Epithelial cell of esophagus (primary cell): ENCODE measurements at places on chromosomes 12 and 14.

GRCh38 chr12:57092529-57092862 is 3.6 kb downstream of the NAB2 start:
- no peak for DNase-seq

- DNase-seq: peak; percentile 29
Observed at GRCh38 chr14:65403231-65403630, 9.3 kb upstream of the FUT8 start.

DNA sequence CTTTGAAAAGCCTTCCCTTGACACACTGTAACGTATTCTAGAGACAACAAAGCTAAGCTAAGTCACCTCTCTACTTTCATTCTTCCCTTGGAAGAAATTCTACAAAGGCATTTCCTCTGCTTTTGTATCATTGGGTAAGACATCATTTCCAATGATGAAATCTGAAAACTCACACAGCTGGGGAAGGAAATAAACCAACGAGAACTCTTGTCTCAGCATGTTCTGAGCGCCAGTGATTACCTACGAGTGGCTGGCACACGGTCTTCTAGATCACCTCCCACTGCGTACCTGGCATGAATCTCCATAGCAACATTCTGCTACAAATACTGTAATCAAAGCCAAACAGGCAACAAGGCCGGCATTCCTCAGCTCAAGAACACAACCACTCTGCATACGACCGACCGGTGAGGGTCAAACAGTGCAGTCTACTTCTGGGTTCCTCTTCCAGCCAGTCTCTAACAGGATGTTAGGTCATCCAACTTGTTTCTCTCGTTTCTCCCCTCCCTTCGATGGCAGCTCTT is 7.6 kb downstream of the VPS37B start:
- peak; percentile 100 for DNase-seq

- no peak for DNase-seq
Observed at GRCh38 chr12:105733579-105733978, 403.1 kb downstream of the C12orf75 start.

DNA sequence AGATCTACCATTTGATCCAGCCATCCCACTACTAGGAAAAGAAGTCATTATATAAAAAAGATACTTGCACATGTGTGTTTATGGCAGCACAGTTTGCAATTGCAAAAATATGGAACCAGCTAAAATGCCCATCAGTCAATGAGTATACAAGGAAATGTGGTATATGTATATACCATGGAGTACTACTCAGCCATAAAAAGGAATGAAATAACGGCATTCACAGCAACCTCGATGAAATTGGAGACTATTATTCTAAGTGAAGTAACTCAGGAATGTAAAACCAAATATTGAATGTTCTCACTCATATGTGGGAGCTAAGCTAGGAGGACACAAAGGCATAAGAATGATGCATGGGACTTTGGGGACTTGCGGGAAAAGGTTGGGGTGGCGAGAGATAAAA is 402.6 kb downstream of the RAD51B start:
- no peak for DNase-seq

DNA sequence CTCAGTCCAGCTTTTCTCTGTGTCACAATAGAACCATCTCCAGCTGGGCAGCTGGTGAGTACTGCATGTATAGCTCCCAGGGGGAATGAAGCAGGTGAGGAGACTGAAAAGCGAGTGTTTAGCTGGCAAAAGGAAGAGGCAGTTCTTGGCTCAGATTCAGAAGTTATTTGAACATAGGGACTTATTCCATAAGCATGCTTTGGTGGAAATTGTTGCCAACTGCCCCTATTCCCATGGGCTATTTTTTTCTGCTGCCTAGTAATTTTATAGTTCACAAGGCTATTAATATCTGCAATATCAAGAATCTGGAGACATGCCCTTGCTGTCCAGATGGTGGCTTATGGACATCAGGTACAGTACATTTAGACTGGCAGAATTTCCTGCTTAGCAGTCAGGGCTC is 1112.7 kb downstream of the LRFN5 start:
- DNase-seq: no peak

GRCh38 chr14:21734457-21735074 is 60.9 kb upstream of the OR4E1 start:
- peak; percentile 60 for DNase-seq

DNA sequence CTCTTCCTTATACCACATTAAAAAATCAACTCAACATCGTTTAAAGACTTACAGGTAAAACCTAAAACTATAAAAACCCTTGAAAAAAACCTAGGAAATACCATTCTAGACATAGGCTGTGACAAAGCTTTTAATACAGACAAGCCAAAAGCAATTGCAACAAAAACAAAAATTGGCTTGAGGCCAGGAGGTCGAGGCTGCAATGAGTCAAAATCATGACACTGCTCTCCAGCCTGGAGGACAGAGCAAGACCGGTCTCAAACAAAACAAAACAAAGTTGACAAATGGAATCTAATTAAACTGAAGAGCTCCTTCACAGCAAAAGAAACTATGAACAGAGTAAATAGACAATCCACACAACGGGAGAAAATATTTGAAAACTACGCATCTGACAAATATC is 1057.8 kb downstream of the FSCB start:
- peak; percentile 5 for DNase-seq

DNA sequence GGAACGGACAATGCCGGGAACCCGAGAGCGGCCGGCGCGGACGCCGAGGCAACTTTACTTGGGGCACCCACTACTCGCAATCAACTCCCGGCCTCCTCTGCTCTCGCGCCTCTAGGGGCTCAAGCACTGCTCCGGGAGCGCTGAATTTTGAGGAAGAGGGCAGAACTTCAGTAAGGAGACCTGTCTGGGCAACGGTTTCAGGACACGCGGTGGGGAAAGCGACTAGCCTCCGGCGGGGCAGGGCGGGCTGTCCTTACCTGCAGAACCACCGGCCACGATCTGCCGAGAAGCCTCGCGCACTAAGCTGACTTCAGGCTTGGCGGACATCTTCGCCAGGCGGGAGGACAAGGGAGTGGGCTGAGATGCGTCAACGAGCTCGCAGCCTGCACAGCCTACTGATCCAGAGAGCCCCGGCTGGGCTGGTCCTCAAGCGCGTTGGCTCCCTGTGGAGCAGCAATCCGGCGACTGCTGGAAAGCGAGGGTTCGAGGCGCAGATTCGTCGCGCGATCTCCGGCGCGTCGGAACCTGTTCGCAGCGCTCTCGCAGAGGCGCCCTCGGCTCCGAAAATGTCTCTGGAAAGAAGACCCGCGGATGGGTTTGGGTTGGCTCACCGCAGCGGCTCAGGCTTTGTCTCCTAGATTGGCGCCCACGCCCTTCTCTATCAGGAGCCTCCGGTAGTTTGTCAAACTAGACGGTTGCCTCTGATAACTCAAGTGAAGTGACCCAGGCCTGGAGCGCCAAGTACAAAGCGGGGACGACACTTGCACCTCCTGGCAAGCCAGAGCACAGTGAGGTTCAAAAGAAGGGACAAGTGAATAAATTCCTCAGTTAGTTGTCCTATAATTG is at the start of gene SLC25A21:
Gene SLC25A21, minus strand, starts transcription at position 583 of the 846 bp plus-strand sequence.
- peak; percentile 79 for DNase-seq

- no peak for DNase-seq
Observed at GRCh38 chr12:79482921-79483320, 207.8 kb downstream of the PAWR start.

- DNase-seq: peak; percentile 96
Observed at GRCh38 chr12:6937481-6938352, 5.9 kb upstream of the RNU7-1 start.

- no peak for DNase-seq
Observed at GRCh38 chr14:26323869-26324268, 274.0 kb downstream of the NOVA1 start.

- no peak for DNase-seq
Observed at GRCh38 chr12:111081600-111081999, 161.2 kb upstream of the MYL2 start.

DNA sequence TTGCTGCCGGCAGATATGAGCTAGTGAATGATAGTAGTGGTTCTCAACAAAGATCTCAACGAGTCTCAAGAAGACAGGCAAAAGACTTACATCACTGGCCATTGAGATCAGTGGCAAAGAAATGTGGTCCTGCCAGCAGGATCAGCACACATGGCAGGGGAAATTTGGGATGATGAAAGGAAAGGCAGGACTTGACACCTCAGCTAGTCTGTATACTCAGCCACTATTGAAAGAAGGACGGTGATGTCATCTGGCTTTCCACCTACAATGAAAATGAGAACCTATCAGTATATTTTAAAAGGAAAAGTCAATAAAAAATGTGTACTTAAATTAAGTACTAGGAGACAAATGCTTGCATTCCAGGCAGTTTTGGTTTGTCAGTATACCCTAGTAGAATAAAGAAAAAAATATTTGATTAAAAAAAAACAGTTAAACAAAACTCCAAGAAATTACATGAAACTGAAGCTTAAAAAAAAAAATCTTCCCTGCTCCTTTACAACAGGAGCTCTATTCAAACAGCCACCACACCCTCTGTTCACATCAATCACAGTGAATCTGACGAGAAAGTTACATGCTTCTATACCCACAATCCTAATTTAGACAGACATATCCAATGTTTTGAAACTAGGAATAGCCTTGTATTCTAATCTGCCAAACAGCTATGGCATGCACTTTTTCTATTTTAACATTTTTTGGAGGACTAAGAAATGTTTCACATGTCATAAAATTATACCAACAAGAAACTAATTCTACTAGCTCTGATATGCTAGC is 34.9 kb downstream of the RAD9B start:
- peak; percentile 83 for DNase-seq

DNA sequence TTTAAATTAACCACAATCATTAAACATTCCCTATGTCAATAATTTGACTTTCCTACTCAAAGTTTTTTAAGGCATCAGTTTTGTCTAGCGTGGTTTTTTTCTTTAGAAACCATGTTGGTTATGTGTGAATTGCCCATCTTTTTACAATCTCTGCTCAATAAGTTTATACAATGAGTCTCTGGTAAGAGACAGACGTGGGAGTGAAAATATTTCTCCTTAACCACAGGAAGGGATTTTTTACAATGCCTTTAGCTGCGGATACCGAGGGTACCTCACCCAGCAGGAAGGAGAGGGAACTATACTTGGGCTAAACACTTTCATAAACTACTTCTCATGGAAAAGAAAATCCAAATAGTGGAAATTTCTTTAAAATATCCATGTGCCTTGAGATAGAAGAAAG is 191.4 kb upstream of the BCL2L14 start:
- no peak for DNase-seq

DNA sequence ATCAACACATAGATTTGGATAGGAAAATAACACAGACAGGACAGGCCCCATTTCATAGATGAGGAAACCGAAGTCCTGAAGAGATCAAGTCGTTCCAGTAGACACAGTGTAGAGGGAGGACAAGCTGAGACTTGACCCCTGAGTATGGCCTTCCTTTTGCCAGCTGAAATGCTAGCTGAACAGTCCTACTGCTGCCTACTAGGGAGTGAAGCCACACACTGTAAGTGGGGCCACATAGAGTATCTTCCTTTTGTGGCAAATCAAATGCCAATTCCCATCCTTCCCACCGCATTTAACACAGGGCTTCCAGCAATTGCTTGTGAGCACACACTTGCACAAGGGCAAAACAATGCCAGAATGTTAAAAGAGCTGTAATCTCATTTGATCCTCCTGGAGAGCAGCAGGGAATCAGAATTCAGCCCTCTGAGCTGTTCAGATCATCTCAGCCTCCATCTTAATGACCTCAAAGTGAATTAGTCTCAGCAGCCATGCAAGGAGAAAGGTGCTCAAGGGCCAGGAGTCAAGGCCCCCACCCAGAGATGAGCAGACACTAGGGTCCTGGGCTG is 380.5 kb downstream of the EMP1 start:
- DNase-seq: no peak

DNA sequence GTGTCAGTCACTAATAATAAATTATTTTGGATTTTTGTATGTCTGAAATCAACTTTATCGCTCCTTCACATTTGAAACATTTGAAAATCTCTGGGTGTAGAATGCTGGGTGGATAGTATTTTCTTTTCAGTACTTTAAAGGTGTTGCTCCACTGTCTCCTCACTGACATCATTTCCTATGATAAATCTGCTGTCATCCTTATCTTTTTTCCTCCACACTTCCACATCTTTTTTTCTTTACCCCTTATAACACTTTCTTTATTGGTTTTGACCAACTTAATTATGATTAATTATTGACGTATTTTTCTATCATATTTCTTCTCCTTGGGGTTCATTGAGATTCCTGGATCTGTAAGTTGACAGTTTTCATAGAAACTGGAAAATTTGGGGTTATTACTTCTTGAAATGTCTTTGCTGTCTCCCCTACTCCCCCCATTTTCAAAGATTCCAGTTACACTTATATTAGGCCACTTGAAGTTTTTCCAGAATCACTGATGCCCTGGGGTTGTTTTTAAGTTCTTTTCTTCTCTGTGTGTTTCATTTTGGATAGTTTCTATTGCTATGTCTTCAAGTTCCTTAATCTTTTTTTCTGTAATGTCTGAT is 177.5 kb upstream of the DIO3 start:
- no peak for DNase-seq

- DNase-seq: no peak
Observed at GRCh38 chr12:26346736-26347135, 151.4 kb downstream of the SSPN start.

- DNase-seq: peak; percentile 88
Observed at GRCh38 chr12:120257041-120257821, 8.3 kb downstream of the PXN start.

- no peak for DNase-seq
Observed at GRCh38 chr14:57274551-57274950, 5.8 kb downstream of the AP5M1 start.

GRCh38 chr12:22656376-22656775 is 31.4 kb downstream of the ETNK1 start:
- no peak for DNase-seq

DNA sequence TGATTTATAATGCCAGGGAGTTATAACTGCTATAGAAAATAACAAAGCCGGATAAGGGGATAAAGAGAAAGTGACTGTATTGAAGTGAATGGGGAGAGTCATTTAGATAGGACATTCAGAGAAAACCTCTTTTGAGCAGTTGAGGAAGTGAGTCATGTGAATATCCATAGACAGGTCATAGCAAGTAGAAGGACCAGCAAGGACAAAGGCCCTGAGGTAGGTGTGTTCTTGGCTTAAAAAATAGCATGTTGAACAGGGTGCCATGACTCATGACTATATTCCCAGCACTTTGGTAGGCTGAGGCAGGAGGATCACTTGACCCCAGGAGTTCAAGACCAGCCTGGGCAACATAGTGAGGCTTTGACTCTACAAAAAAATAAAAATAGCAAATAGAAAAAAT is 51.5 kb upstream of the RAP1B start:
- peak; percentile 94 for DNase-seq

DNA sequence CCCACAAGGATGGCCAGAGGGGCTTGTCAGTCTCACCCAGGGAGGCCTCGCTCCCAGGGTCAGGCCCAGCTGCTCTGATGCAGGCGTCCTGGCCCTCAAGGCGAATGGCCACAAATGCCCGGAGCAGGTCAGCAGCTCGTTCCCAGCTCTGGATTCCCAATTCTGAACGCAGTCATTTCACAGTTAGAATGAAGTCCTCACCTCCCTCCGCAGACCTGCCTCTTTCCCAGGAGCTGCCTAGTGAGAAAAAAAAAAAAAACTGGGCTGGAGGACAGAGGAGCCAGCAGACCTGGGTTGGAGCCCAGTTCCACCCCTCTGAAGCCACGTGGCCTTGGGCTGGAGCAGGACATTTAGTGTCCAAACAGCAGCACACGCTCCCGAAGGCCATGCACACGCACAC is 62.2 kb upstream of the DIO3 start:
- DNase-seq: no peak
